ENCODE measurements at places on chromosomes 5 and 9.

DNA sequence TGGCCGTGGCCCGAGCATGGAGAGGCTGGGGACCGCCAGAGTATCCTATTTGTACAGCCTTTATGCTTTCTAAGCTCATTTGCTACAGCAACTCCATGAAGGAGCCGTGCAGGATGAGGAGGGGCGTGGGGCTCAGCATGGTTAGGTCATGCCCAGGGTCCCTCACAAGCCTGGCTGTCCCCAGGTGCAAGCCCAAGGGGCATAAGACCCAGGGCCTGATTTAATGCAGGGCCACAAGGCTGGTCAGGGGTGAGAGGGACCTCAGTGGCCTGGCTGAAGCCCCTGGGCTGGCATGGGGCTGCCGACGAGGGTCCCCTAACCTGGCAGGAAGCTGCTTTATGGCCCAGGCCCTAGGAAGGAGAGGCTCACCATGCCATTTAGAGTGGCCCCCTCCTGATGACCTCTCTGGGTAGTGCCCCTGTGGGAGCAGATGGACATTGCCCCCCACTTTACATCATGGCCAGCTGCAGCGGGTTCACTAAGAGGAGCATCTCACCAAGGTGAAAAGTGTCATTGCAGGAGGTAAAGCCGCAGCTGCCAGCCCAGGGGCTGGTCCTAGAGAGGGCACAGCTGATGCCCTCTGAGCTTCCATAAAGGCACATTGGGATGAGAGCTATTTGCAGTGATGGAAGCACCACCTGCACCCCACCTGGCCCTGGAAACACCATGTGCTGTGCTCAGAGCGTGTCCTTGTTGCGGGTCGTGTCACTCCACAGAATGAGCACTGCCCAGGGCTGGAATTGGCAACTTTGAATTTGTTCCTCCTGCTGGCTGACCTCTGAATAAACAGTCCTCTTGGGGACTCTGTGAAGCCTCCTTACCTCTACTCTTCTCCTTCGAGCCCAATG lies 58.9 kb downstream of the ZNF618 start:
- DNase-seq, result no peak

- DNase-seq, result no peak
Measured at GRCh38 chr5:72065751-72066255, 41.5 kb upstream of the MAP1B start.

GRCh38 chr5:151699071-151699901 lies 12.6 kb upstream of the SPARC start:
- DNase-seq, result no peak

- DNase-seq, result no peak
Measured at GRCh38 chr5:37896159-37896558, 56.3 kb upstream of the GDNF start.

DNA sequence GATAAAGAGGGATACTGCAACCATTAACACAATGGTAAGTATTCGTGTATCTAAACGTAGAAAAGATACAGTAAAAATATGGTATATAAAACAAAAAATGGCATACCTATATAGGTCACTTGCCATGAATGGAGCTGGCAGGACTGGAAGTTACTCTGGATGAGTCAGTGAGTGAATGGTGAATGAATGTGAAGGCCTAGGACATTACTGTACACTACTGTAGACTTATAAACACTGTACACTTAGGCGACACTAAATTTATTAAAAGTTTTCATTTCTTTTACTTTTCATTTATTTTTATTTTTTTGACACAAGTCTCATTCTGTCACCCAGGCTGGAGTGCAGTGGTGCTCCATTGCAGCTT lies 14.1 kb downstream of the TDRD7 start:
- DNase-seq, result no peak
